ENCODE measurements at places on chromosomes 16 and 17.
A peak's percentile ranks its signal among the peaks of the same experiment; 100 is the strongest.

DNA sequence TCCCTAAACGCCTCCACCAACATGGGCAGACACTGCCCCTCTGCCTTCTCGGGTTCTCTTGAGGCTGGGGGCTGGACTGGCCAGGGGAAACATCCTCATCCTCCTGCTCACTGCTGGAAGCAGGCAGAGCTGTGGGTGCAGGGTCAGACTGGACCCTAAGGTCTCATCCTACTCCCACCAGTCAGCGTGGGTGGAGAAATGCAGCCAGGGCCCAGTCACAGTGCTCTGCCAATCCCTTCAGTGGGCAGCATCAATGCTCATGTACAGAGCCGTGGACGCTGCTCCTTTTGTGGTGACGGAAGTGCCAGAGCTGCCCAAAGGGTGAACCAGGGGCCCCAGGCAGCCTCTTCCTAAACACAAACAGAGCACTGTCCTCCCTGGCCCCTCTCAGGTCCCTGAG is 13.4 kb upstream of the TBX2 start:
- no peak for DNase-seq

DNA sequence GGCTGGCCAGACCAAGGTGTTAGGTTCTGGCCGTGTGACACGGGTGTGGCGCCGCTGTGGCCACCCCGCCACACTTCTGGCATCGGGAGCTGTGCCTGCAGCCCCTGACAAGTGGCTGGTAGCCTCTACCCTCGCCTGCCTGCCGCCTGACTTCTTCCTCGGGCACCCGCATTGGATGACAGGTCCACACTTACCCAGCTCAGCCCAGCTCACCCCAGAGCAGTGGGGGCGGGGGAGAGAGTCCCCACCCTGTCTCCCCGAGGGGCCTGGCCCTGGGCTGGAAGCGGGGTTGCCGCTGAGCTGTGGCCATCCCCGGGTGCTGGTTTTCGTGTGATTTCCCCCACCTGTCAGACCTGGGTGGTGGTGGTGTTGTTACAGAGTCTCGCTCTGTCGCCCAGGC is 53.9 kb upstream of the ACSF3 start:
- DNase-seq, result no peak

DNA sequence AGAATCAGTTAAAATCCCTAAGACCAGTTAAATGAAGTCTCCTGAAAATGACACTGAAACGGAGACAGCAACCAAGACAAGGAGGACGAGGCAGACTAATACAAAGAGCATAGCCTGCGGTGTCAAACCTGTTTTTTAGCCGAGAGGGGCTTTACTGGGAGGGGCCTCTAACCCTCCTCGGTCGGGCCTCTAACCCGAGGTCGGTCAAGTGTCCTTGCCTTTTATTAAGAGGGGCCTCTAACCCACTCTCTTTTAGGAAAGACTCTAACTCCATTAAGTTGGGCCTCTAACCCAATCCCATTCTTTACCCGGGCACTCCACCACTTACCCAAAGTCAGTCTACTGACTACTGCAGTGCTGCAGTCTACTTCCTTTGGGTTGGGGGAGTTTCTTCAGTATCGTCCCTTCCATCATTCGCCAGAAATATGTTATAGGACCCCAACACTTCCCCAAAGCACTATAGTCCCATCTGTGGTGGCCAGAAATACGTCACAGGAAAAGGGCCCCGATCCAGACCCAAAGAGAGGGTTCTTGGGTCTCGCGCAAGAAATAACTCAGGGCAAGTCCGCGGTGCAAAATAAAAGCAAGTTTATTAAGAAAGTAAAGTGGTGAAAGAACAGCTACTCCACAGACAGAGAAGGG is 39.2 kb upstream of the ARL4D start:
- DNase-seq, result no peak

- no peak for DNase-seq
Observed at GRCh38 chr16:29988346-29989075, 6.9 kb downstream of the HIRIP3 start.

GRCh38 chr16:77581706-77582105 is 140.6 kb upstream of the NUDT7 start:
- no peak for DNase-seq

DNA sequence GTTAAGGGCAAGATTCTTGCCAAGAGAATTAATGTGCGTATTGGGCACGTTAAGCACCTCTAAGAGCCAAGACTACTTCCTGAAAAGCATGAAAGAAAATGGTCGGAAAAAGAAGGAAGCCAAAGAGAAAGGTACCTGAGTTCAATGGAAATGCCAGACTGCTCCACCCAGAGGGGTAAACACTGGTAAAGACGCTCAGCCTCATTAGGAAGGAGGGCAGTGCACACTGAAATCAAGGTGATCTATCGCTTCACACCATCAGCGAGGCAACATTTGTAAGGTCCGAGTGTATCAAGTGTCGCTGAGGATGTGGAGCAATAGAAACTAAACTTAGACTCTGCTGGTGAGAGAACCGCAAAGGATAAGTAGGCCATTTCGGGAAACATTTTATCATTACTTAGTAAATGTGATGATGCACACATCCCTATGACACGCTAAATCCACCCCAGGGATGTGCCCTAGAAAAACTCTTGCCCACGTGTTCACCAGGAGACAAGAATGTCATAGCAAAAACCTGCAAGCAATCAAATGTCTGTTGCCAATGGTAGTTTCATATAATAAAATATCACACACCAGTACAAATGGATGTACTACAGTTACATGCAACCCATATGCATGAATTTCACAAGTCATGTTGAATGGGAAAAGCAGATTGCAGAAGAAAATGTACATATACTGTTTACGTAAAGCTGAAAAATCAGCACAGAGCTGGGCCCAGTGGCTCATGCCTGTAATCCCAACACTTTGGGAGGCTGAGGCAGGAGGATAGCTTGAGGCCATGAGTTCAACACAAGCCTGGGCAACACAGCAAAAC is 23.6 kb downstream of the CNTROB start:
- no peak for DNase-seq

DNA sequence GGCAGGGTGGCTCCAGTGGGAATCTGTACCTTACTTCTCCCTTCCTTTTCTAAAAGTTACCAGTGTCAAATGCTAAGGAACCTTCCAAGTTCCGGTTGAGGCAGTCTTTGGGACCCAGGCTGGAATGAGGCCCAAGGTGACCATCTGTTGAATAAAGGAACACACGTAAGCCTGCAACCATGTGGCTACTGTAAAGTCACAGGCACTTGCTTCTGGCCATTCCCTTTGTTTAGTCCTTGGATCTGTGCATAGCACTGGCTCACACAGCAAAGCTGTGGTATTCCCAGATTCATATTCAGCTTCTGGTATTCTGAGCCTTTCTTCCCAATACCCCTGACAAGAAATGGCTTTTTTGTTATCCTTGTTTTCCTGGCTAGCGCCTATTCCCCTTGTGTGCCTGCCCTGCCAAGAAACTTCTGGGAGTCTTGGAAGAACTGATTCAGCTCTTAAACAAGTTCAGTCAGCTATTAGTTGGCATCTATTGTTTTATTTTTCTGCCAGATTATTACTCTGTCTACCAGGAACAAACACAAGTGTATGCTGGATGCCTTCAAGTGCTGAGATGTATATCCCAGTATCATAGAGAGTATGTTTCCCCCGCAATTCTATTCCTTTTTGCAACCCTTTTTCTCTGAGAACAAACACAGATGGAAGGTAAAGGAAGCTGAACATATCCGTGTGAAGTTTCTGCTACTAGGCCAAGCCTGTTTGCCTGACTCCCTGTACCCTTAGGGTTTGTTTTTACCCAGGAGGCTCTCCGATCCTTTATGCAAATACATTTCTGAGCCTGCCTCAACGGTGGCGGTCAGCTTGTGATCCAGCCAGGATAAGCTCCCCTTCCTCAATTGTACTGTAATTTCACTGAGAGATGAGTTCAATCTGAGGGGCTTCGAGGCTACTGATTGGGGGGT is 13.2 kb downstream of the TMEM238L start:
- DNase-seq, result peak; percentile 70

- no peak for DNase-seq
Observed at GRCh38 chr16:2711370-2712062, 8.5 kb downstream of the PRSS27 start.

GRCh38 chr17:6170349-6170748 is 100.2 kb downstream of the WSCD1 start:
- no peak for DNase-seq

GRCh38 chr17:3033741-3034577 is 29.4 kb downstream of the OR1D5 start:
- DNase-seq, result no peak

DNA sequence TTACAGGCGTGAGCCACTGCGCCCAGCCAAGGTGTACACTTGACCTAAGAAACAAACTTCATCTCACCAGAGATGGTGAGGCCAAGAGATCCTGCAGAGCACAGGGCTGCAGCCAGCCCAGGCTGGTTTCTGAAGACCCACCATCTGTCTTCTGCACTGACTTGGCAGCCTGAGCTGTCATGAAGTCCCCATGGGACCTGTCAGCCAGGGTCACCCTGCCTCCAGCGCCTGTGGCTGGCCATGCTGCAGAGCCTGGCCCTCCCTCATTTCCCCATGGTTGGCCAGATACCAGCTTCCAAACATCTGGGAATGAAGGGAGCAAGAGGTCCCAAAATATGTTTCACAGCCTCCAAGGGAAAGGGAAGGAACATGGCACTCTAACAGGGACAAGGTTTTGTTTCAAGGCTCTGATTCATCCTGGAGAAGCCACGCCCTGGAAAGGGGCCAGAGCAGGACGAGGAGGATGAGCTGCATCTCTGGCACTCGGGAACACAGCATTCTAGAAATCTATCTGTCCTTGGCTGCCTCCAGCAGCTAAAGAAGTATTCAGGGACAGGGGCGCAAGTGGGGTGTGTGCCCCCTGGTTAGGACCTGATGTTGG is 45.3 kb downstream of the DDX19A start:
- DNase-seq, result no peak

GRCh38 chr17:7549401-7550055 is 670 bp downstream of the TNFSF12 start:
- DNase-seq, result no peak

DNA sequence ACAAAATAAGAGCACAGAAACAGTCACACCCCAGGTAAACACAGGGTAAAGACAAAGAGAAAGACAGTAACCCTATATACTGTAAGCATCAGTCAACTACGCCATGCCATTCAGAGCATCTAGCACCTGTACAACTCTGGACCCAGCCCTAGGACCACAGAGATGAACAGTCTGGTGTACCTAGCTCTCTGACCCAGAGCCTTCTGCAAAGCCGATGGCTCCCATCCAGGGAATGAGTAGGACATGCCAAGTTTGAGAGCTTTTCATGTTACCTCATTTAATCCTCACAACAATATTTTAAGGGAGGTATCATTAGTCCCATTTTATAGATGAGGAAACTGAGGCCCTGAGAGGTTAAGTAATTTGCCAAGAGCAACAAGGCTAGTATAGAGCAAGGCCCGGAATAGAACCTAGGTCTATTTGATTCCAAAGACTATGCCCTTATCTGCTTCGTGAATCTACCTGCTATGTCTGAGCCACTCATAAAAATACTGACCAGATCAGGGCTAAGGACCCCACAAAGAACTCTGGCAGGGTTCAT is 3.4 kb downstream of the LYRM9 start:
- DNase-seq, result no peak

DNA sequence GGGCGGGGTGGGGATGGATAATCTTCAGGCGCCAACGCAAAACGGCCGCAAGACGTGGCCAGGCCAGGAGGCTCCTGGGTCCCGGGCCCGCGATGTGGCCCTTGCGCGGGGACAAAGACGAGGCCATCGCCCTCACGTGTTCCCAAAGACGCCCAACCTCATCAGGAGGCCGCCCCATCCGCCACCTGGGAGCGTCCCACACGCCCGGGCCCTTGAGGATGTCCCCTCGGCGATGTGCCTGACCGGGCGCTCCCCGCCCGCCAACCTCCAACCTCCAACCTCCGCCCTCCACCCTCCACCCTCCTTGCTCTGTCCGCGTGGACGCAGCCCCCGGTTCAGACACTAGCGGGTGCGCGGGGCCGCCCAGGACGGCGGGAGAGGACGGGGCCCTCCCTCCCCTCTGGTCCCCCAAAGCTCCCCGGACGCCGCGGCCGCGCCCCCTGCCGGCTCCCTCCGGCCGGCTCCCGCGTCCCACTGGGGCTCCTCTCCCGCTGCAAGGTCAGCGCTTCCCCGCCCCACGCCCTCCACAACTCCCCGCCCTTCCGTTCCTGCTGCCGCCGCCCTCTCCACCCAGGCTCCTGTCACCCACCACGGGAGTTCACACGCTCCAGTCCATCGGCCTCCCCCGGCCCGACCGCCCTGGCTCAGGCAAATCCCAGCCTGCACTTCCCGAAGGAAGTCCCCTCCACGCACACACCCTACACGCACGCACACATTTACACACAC is 250.8 kb upstream of the RPL38 start:
- no peak for DNase-seq

- DNase-seq, result peak; percentile 97
Observed at GRCh38 chr16:4416200-4417032, at the start of gene CORO7. Gene CORO7 (minus strand): TSS chr16:4416596. CDS start chr16:4416518, 78 bp downstream.

GRCh38 chr17:83201206-83202001 is 122.0 kb downstream of the METRNL start:
- no peak for DNase-seq

DNA sequence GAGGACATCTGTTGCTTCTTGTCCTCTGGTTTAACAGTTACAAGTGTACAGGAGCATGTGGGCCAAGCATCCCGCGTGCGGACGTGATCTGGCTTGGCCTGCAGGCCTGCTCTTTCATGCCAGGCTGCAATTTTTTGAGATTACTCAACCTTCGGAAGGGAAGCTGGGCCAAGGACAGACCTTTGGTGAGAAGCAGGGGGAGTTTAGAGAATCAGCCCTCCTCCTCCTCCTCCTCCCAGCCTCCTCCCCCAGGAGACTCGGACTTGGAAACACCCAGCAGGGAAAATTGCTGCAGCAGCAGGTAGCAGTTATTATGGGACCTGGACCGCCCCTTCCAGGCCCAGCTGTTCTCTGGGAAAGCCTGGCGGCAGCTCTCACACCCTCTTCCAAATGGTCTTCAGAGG is 5.1 kb upstream of the KLHL36 start:
- DNase-seq, result peak; percentile 92

- no peak for DNase-seq
Observed at GRCh38 chr16:76157629-76158028, 119.6 kb upstream of the CNTNAP4 start.

GRCh38 chr17:41813699-41814124 is 908 bp downstream of the FKBP10 start:
- DNase-seq, result no peak

DNA sequence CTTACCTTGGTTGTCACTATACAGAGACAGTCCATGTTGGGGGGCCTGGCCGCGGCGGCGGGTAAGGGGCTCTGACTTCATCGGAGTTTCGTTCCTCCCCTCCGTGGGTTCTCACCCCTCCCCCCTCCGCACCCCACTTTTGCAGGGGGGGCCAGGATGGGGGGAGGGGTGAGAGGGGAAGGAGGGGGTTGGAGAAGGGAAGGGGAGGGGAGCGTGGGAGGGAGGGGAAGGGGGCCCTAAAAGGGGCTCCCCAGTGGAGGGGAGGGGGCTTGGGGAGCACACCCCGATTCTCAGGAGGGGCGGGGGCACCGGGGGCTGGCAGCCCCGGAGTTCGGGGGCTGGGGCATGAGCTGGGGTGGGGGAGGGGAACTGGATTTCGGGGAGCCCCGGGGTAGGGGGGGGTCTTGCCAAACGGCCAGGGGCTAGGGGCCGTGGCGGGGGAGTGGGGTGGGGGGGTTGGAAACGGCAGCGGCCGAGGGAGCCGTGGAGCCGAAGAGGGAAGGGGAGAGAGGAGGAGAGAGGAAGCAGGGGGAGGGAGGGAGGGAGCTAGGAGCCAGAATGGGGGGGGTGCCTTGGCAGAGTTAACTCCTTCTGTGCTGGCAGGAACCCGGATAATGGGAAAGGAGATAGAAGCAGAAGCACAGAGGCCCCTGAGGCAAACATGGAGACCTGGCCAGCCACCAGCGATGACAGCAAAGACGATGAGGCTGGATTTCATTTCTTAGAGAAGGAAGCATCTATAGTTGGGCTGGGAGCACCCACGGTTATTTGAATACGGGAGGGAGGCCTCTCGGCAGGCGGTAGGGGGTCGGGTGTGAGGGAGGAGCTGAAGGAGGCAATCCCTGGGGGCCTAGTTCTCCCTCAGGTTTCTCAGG is 2.3 kb downstream of the DLG4 start:
- peak; percentile 78 for DNase-seq

All from ureter (tissue), 1 donor.